ENCODE measurements at places on chromosomes 3 and 15.

DNA sequence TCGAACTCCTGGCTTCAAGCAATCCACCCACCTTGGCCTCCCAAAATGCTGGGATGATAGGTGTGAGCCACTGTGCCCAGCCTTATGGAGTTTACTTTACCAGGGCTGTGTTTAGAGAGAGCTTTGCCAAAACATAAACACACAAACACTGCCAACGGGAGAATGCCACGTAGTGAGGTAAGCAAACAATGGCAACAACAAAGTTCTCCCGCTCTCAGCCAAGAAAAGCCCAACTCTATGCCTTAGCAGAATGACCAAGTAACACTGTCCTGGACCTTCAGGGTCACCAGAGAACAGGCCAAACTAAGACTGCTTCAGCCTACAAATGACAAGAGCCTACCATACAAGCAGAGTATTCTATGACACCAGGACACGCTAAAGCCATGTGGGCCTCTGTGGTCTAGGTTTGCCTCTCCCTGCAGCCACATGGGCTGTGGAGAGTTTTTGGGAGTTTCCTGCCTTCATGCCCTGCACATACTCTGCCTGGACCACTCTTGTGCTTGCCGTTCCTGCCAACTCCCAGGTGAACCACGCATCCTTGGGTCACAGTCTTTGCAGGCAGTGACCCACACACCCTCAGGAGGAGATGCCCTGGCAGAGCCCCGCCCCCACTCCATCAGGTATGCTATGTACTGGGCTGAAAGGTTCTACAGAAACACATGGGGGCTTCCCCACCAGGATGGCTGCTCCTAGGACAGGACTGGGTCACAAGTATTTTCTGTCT lies 21.6 kb upstream of the CNBP start:
- DNase-seq, result no peak

GRCh38 chr3:135788146-135788545 lies 177.4 kb upstream of the PPP2R3A start:
- no peak for DNase-seq

- DNase-seq, result no peak
Observed at GRCh38 chr15:39323706-39324105, 257.2 kb upstream of the THBS1 start.

DNA sequence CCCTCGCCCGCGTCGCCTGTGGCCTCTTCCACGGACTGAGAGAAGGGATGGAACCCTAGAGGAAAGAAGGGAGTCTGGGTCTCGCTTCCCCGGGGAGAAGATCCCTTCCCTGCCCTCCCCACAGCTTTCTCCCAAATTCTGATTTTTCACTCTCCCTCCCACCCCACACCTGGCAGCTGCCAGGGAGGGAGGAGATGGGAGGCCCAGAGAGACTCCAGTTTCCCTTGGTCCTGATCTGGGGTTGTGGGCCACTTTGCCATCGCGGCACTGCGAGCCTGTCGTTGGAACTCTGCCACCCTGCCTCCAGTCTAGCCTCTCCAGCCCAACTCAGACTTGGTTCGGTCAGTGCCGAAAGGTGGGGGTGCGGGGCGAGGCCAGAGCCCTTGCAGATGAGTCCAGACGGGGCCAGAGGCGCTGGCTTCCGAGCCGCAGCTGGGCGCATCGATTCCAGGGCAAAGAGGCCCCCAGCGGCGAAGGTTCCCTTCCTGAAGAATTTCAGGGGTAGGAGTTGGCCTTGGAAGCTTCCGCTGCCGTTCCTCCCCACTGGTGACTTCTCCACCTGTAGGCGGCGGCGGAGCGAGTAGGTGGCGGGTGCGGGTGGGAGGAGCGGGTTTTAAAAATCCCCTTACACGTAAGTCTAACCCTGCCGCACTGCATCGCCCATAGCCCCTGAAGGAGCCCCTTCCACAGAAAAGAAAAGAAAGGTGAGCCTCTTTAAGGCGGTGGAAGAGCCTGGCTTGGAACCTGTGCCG lies 5.2 kb downstream of the WNT5A start:
- DNase-seq, result no peak

- no peak for DNase-seq
Observed at GRCh38 chr3:165254812-165255211, 58.6 kb upstream of the SLITRK3 start.

- DNase-seq, result no peak
Observed at GRCh38 chr3:7504886-7505775, 644.2 kb downstream of the GRM7 start.

DNA sequence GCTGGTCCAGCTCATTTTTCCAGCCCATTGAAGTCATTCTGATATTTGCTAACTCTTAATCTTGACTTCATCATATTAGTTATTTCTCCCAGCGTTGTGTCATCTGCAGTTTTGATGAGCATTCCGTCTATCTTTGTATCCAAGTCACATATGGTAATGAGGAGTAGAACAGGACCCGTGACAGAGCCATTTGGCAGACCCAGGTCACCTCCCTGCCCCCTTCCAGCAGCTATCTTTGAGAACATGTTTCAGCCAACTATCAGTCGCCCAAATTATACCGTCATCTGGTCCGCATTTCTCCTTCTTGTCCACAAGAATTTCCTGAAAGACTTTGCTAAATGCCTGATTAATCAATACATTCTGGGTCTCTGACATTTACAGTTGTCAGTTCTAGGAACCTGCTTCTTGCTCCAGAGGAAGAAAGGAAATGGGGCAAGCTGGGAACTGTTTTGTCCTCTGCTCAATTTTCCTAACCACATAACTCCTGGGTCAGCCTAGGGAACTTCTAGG lies 347.1 kb upstream of the NR2E3 start:
- no peak for DNase-seq

GRCh38 chr3:40477666-40478065 lies 744 bp downstream of the ZNF619 start:
- DNase-seq, result no peak

- DNase-seq, result no peak
Observed at GRCh38 chr15:28955993-28956421, 70.2 kb downstream of the APBA2 start.

DNA sequence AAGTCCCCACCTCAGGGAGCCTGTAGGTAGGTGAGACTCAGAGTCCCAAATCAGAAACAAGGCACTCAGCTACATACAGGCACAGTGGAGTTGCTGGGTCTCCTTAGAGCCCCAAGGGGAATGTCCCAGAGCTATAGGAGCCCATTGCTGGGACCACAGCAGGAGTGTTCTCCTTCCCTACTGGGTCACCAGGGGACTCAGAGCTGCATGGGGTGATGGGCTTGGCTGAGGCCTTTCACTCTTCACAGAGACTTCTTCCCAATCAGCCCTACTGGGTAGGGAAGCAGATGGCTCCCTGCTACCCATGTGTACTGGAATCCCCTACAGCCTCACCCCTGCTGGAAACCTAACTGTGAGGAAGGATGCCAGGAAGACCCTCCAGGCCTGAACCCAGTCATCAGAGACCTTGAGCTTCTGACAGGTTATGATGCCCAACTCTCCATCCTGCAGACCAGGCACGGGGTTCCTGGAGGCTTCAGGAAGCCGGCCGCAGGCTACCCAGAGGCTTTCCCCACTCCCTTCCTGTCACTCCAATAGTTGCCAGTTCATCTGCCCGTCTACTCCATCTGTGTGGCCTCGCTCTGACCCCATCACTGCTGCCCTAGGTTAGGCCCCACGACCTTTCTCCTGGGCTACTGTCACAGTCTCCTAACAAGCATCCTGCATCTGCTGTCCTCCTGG lies 24.0 kb downstream of the RASGRF1 start:
- no peak for DNase-seq

DNA sequence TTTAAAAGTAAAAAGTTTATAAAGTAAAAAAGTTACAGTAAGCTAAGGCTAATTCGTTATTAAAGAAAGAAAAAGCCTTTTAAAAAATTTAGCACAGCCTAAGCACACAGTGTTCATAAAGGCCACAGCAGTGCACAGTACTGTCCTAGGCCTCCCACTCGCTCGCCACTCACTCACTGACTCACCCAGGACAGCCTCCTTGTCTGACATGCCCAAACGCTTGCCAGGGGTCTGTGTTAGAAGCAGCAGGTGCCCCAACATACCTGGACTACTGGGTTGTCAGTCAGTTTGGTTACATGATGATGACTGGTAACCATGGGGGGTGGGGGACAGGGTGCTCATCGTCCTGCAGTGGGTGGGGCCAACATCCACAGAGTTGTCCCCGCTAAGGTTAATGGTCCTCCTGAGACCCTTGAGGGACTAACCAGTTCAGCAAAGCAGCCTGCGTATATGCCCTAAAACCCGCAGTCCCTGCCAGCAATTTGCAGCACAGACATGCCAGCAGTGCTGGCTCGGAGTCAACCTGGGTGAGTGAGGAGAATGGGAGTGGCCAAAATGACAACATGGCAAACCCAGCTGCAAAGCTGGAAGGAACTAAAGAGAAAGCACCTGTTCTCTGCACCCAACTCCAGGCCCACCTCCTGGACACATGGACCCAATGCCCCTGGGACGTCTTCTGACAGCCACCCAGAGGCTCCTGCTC lies 49.2 kb downstream of the CYFIP1 start:
- no peak for DNase-seq

DNA sequence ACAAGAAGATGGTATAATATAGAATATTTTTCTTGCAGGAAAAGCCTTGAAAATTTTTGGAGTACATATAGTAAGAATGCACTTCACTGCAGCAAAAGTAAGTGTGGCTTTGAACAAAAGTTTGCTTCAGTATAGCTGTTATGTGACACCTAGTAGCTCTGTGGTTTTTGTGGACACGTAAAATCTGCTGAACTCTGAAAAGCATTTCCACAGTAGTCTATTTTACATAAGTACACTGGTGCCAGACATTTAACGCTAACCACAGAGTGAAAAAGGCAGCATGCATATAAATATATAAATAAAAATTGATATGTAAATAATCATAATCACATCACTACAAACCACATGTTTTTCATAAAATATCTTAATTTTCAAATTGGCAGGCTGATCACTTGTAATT lies 39.8 kb downstream of the CGGBP1 start:
- DNase-seq, result no peak

- DNase-seq, result no peak
Observed at GRCh38 chr15:94736236-94736635, 504.9 kb downstream of the MCTP2 start.

GRCh38 chr15:95485367-95485766 lies 845.1 kb upstream of the NR2F2 start:
- no peak for DNase-seq

DNA sequence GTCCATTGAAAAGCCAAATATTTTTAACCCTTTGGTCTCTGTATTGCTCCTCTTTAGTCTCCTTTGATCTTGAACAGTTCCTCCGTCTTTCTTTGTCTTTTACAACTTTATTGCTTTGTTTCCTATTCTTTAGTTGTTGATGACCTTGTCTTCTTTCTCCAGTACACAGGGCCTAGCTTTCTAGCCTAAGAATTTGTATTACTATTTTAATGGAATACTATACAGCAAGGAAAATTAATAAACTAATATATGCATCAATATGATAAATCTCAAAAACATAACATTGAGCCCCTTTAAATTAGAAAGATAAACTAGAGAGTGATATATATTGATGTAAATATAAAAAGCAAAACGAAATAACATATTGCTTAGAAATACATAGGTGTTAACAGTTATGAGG lies 88.7 kb downstream of the NR1D2 start:
- DNase-seq, result no peak

DNA sequence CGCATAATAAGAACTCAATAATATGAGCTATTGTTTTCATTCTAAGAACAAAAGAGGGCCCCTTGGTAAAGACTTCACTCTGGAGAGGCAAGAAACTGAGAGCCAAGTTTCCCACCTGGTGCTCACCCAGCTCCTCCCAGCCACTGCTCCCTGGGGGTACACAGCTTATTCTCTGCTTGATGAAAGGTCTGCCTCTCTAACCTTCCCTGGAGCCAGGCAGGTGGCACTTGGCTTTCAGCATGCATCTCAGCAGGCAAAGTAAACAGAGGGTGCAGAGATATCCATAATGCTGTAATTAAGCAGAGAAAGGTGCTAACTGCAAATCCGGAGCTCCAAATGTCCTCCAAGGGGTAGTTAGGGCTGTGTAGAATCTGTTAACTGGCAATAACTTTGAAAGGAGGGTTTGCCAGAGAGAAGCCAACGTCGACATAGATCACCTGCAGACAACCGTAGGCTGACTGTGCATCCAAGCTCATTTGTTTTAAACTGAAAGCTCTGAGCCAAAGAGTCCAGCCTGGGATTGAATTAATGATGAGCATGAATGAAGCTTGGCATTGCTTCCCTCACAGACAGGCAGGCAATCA lies 159.6 kb upstream of the PROK2 start:
- no peak for DNase-seq

DNA sequence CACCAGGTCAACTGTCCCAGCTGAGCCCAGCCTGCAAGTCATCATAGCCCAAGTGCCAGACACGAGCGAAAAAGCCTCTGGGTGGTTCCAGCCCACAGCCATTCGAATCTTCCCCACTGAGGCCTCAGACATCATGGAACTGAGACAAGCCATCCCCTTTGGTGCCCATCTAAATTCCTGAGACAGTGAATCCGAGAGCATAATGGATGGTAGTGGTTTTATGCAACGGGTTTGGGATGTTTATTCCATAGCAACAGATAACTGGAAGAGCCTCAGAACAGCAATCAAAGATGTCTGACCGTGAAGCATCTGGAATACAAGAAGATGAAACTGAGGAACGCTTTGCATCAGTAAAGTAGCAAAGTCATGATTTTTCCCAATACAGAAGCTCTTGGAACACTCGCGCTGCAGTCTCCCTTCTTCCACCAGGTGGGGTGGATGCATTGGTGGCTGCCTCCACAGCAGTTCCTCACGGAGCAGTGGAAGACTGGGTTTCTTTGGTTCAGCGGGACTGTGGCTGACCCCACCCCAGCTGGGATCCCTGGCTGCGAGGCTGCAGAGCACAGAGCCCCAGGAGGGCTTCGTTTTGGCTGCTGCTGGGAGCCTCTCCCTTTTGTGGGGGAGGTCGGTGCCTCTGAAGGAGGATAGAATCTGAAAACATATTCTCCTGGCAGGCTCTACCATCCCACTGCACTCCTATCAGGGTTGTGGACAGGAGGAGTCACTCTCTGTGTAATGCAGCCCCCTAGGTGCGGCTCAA lies 26.4 kb upstream of the PDE8A start:
- DNase-seq, result no peak

DNA sequence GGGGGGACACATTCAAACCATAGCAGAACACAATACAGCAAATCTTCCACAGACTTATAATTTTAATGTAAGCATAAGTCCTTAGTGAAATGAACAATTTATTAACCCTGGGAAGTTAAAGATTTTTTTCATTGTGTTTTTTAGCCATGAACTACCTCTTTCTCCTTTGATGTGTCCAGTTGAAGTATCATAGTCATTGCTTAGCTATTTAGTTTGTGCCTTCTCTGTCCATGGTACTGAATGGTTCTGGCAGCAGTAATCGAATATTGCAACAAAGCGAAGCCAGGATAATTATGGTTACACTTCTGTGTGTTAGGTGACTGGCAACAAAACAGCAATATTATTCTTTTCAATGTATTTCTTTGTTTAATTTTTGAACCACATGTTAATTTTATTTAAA lies 403.0 kb upstream of the ONECUT1 start:
- DNase-seq, result no peak

- DNase-seq, result no peak
Observed at GRCh38 chr3:146142757-146143156, 18.2 kb downstream of the PLOD2 start.

GRCh38 chr3:160801386-160802118 lies 45.5 kb downstream of the PPM1L start:
- DNase-seq, result no peak

- no peak for DNase-seq
Observed at GRCh38 chr3:171797265-171797679, 13.0 kb downstream of the PLD1 start.

Data from esophagus squamous epithelium (tissue), 5 donors.